ENCODE measurements at places on chromosomes 7 and 10.

DNA sequence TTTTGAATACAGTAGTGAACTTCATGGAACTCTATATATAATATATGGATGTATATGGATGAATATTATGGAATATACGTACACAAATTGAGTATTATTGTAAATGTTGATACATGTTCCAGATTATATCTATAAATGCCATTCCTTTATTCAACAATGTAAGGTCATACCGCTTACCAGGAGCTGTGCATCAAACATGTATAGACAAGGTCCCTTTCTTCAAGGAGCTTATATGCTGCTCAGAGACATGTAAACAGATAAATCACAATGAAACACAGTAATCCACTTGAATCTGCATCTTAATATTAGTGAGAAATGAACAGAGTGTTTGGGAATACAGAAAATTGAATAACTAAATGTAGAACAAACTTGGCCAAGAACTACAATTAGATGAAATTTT lies 898 bp upstream of the SEM1 start:
- no peak for DNase-seq

DNA sequence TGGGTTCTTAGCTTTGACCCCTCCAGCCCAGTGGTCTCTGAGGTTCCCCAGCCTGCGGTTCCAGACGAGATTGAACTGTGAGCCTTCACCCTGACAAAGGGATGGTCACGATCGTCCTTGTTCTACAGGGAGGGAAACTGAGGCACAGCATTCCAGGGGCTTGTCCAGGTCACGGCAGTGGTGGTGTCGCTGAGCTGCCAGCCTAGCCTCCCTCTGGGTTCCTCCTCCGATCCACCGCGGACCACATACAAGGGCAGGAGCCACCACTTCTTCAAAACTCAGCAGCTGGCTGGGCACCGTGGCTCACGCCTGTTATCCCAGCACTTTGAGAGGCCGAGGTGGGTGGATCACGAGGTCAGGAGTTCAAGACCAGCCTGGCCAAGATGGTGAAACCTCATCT lies 35.8 kb downstream of the ELFN1 start:
- no peak for DNase-seq

- no peak for DNase-seq
Observed at GRCh38 chr10:88319960-88320517, 263.1 kb downstream of the RNLS start.

DNA sequence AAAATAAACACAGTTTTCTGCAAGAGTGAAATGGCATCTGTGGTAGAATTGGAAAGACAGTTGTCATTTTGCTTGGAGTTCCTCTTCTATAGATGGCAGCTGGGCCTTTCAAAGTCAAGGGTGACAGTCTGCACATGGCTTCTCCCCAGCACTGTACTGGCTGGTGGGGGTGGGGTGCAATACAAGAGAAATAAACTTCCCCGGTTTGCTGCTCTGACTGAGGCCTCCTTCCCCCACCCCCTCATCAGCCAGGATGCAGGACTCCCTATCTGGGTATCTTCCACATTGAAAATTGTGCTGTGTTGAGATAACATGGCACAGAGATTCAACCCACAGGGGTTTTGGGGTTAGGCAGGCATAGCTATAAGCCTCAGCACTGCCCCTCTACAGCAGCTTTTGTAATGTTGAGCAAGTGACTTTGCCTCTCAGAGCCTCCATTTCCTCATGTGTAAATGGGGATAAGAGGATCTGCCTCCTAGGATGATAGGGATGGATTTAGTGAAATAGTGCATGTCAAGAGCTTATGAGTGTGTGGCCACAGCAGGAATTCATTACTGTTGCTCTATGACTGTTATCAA lies 85.8 kb upstream of the WDR11 start:
- DNase-seq: no peak

DNA sequence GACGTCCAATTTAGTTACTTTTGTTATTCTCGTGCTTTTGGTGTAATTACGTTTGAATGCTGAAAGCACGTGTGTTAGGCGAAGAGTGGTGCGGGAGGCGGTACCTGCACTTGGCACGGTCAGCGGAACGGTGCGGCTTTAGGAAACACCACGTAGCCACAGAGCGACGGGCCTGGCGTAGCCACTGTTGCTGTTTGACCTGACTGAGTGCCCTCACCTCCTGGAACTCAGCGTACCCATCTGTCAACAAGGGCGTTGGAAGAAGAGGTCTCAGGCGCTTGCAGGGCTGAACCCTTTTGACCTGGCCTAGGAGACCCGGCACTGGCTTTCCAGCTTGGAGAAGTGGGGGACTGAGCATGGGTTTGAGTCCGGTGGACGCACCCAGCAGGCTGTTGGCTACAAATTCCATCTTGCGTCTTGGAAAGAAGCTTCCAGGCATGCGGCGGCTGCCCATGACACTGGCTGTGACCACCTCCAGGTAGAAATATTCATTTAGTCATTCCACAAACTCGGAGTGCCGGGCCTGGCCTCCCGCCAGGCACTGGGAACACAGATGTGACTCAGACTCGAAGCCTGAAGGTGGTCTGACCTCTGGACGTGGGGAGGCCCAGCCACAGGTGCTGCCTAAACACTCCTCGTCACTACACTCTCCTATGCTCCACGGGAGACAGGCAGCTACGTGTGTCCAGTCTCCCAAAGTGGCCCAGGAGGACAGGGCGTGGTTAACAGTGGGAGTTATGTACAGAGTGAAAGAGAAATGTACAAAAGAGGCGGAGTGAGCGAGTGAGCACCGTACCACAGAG lies 22.2 kb downstream of the FAM20C start:
- DNase-seq: no peak

- DNase-seq: no peak
Observed at GRCh38 chr7:19294619-19295018, 149.4 kb upstream of the FERD3L start.

- no peak for DNase-seq
Observed at GRCh38 chr7:135877805-135878204, 99.4 kb downstream of the MTPN start.

- no peak for DNase-seq
Observed at GRCh38 chr10:59242057-59242456, 65.6 kb downstream of the PHYHIPL start.

DNA sequence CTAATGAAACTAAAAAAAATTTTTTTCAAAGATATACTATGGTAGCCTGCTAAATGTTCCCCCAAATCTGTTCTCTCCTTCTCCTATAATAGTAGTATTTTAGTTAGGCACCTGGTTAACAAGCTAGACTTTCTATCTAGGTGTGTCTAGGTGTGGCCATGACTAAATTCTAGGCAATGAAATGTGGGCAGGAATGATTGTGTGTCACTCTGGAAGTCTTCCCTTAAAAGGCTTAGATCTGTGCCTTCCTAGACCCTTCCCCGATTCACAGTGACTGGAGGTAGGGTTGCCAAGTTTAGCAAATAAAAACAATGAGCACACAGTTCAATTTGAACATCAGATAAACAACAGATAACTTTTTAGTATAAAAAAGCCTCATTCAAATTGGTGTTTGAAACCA lies 8.3 kb upstream of the ARHGAP21 start:
- no peak for DNase-seq

DNA sequence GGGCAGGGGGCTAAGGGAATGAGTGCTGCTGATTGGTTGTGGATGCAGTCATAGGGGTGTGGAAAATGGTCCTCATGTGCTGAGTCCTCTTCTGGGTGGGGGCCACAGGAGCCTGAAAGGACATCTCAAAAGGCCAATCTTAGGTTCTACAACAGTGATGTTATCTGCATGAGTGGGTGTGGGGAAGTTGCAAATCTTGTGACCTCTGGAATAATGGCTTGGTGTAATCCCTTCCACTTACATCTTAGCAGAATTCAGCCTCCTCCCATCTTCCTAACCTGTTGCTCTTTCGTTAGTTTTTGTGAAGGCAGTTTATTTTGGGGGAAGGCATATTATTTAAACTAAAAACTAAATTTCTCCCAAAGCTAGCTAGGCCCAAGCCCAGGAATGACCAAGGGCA lies 42.0 kb upstream of the OIT3 start:
- DNase-seq: no peak

DNA sequence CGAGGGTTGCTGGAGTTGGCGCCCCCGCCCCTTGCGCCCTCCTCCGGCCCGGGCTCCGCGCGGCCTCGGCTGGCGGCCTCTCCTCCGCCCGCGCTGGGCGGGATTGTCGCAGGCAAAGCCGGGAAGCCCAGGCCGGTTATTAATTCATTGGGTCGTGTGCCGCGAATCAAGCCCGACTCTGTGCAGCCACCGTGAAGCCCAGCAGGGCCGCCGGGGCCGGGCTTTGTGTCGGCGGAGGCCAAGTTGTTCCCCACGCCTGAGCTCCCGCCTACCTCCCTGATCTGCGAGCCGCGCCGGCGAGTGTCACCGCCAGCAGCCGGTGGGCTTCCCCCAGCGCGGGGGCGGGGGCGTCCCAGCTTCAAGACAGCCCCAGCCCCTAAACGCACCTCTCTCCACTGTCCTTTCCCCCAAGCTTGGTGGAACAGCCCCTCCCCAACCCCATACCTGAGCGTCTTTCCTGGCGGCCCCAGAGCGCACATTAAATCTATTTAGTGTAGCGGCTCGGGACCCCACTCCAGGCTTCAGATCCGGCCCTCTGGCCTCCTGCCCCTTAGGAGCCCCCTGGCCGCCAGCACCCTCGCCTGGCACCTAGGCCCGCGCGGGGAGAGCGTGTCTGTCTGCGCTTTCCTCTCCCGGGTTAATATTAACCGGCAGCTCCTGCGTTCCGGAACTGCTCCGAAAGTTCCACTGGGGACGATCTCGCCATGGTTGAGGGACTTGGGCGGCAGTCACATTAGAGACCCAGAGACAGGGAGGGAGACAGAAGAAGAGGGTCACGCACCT lies 3.5 kb downstream of the SHH start:
- no peak for DNase-seq

DNA sequence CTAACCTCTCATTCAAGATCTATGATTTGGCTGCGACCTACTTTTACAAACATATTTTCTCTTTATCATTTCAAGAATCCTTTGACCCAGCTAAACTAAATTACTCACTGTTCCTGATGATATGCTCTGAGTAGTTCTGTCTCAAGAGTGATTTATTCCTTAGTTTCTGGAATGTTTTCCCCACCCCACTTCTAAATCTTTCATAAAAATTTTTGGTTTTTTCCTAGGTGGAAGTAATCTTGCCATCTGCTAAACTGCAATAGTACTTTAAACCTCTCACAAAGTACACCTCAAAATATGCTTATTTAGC lies 170.8 kb downstream of the DNAJC1 start:
- no peak for DNase-seq

DNA sequence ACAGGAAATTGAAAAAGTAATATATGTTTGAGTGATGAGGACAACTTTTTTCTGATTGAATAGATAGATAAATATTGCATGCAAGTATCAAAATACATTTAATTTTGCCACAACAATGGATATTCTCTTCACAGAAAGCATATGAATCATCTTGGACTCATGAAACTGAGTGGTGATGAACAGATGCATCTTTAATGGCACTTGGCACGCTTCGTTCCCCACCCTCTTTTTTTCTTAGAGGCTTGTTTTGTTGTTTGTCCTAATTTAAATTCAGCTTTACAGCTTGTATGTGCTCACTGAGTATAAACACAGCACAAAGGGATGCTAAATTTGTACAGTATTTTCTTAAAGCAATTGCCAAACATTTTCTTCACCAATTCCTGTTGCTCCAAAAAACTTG lies 145.0 kb upstream of the YAE1 start:
- DNase-seq: no peak

DNA sequence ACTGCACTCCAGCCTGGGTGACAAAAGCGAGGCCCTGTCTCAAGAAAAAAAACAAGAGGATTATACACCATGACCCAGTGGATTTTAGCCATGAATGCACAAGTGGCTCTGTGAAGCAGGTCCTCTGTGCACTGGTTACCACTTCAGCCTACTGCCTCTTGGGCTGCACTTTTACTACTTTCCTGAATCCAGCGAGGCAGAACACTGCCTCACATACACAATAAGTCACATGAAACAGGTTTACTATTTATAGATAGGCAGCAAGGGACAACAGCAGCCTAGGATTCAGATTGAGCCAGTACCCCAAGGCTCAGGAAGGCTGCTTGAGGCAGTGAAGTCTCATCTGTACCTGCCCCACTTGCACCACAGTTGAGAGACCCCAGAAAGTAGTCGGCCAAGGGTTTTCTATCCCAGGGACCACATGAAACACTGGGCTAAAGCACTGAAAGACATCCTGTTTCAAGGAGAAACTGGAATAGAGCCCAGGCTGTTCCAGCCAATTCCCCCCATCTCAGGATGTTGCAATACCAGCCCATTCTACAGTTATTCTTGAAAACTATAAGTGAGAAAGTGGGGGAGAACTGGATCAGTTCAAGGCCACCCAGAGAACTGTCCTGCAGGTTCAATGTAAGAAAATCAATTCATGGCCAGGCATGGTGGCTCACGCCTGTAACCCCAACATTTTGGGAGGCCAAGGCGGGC lies 10.3 kb upstream of the OGDH start:
- no peak for DNase-seq

DNA sequence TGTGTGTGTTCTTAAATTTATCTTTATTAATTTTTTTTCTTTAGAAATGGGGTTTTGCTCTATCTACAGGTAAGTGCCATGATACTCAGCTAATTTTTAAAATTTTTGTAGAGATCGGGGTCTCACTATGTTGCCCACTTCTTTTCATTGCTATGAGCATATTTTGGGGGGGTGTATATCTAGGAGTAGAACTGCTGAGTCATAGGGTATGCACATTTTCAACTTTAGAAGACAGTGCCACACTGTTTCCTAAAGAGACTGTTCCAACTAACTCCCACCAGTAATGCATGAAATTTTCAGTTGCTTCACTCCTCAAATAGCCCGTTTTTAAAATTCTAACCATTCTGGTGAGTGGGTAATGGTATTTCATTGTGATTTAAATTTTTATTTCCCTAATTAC lies 108.3 kb downstream of the CUL2 start:
- no peak for DNase-seq

- no peak for DNase-seq
Observed at GRCh38 chr7:155792315-155792960, 19.8 kb downstream of the SHH start.

GRCh38 chr7:121547544-121548092 lies 151.5 kb upstream of the FAM3C start:
- no peak for DNase-seq

GRCh38 chr7:16668978-16669377 lies 23.0 kb downstream of the BZW2 start:
- DNase-seq: no peak
